ENCODE measurements at places on chromosomes 11 and 22.

GRCh38 chr11:86167499-86168164 is 76.9 kb upstream of the EED start:
- H3K4me1 ChIP-seq: peaks cover 6% of the 10 kb centered on the region
- no peaks in the 10 kb centered on the region for H3K36me3 ChIP-seq
- H3K27me3 ChIP-seq: no peaks in the 10 kb centered on the region
- no peak overlapping the region for H3K4me3 ChIP-seq

DNA sequence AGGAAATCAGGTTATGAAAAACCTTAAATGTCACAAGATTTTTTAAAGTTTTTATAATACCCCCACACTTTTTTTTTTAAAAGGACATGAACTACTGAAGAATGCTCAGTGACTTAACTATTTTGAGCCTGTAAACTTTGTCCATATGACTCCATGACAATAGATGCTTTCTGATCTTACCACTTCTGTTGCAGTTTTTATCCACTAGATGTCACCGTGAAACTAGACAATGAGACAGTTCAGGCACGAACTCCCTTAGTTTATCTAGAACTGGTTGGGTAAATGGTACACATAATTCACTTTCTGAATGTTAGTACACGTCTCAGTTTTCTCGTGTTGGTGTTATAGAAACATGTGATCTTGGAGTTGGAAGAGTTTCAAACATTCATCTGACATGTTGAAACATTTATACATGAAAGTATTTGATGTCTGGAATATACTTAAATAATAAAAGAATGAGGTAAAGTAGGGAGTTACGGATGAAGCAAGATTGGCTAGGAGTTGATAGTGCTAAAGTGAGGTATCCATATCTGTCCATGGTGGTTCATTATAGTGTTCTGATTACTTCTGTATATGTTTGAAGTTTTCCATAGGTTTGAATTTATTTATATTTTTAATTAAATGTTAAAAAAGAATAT is 8.1 kb downstream of the CCDC15 start:
- H3K36me3 ChIP-seq: no peaks in the 10 kb centered on the region
- DNase-seq: peak; percentile 86
- no peak overlapping the region for H3K27ac ChIP-seq
- no peaks in the 10 kb centered on the region for H3K4me1 ChIP-seq
- H3K4me3 ChIP-seq: no peak overlapping the region

DNA sequence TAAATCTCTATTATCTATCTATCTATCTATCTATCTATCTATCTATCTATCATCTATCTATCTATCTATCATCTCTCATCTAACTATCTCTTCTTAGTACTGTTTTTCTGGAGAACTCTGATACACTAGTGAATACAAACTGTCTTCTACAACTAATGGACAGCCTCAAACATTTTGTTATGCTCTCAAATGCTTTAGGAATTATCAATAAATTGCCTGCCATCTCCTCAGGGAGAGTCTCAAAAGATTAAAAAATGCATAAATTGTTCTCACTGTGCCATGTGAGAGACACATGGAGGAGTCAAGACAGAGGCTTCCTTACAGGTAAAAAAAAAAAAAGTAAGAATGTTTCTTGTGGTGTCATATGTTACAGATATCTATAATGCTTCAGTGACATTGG is at the start of gene OR8K3:
TSS of gene OR8K3 (plus strand) at position 301 of the 400 bp plus-strand sequence. CDS start 3,163 bp downstream, outside the sequence.
- no peaks in the 10 kb centered on the region for H3K36me3 ChIP-seq
- no peak for DNase-seq
- no peaks in the 10 kb centered on the region for H3K27me3 ChIP-seq
- no peak within 1 kb of the TSS for H3K4me3 ChIP-seq
- no peaks in the 10 kb centered on the region for H3K4me1 ChIP-seq

GRCh38 chr11:111502611-111503010 is 9.6 kb downstream of the BTG4 start:
- H3K4me3 ChIP-seq: no peak overlapping the region
- H3K4me1 ChIP-seq: no peaks in the 10 kb centered on the region
- H3K36me3 ChIP-seq: no peaks in the 10 kb centered on the region

- no peaks in the 10 kb centered on the region for H3K27me3 ChIP-seq
- H3K36me3 ChIP-seq: no peaks in the 10 kb centered on the region
- H3K4me1 ChIP-seq: no peaks in the 10 kb centered on the region
- no peak overlapping the region for H3K27ac ChIP-seq
- DNase-seq: no peak
- H3K4me3 ChIP-seq: no peak overlapping the region
Observed at GRCh38 chr11:68792400-68792966, 41.2 kb upstream of the TESMIN start.

GRCh38 chr11:35141071-35141470 is 2.1 kb downstream of the CD44 start:
- H3K4me1 ChIP-seq: peaks cover 30% of the 10 kb centered on the region
- no peak for DNase-seq
- no peaks in the 10 kb centered on the region for H3K36me3 ChIP-seq
- peaks cover 14% of the 10 kb centered on the region for H3K27me3 ChIP-seq

DNA sequence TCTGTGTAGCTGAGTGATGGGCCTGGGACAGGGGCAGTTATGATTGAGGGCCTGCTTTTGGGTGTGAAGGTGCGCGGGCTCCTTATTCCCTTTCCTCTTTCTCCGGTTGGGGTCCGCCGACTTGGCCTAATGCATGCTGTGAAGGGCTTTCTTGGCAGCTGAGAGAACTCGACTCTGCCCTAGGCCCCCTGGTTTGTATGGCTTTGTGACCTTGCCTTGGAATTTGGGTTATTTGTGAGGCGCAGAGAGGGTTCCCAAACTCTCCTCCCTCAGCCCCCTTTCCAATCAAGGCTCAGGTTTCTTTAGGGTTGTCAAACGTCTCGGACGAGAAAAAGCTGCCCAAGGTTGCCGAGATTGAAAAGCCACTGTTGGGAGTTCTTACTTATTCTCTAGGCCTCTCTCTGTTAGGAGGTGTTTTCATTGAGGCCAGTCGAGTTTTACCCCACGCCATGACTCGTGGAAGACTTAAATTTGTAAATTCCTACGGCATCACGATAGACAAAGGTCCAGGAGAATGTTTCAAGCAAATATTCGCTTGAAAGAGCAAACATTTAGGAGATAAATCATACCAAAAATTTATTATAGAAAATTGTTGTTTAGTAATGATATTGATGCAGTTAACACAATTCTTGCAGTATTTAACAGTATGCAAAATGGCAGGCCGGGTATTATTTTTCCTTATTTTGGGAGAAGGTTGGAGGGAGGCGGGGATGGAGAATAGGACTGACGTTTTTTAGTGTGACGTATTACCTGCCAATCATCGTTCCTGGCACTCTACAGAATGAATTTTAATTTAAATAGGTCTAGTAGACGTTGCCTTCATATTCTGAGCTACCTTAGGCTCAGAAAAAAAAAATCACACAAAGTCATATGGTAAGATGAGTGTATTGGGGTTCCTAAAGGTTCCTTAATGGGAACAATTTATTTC is 689 bp downstream of the PDHX start:
- peak overlapping the region; percentile 89 for H3K4me3 ChIP-seq
- H3K4me1 ChIP-seq: peaks cover 15% of the 10 kb centered on the region
- no peaks in the 10 kb centered on the region for H3K36me3 ChIP-seq
- peak; percentile 28 for DNase-seq

GRCh38 chr11:44570411-44571155 is 5.1 kb downstream of the CD82 start:
- H3K27me3 ChIP-seq: no peaks in the 10 kb centered on the region
- H3K4me3 ChIP-seq: no peak overlapping the region
- H3K27ac ChIP-seq: peak overlapping the region; percentile 98

GRCh38 chr22:44581096-44581435 is 83.0 kb upstream of the RTL6 start:
- no peaks in the 10 kb centered on the region for H3K4me1 ChIP-seq
- no peaks in the 10 kb centered on the region for H3K36me3 ChIP-seq
- H3K27ac ChIP-seq: no peak overlapping the region
- H3K4me3 ChIP-seq: no peak overlapping the region

- no peaks in the 10 kb centered on the region for H3K4me1 ChIP-seq
- no peaks in the 10 kb centered on the region for H3K36me3 ChIP-seq
- H3K27ac ChIP-seq: no peak overlapping the region
- DNase-seq: no peak
- no peaks in the 10 kb centered on the region for H3K27me3 ChIP-seq
Observed at GRCh38 chr11:14713496-14714244, 70.1 kb downstream of the PDE3B start.

- no peaks in the 10 kb centered on the region for H3K27me3 ChIP-seq
- no peak overlapping the region for H3K4me3 ChIP-seq
Observed at GRCh38 chr22:44360668-44361381, 48.1 kb upstream of the SHISAL1 start.

DNA sequence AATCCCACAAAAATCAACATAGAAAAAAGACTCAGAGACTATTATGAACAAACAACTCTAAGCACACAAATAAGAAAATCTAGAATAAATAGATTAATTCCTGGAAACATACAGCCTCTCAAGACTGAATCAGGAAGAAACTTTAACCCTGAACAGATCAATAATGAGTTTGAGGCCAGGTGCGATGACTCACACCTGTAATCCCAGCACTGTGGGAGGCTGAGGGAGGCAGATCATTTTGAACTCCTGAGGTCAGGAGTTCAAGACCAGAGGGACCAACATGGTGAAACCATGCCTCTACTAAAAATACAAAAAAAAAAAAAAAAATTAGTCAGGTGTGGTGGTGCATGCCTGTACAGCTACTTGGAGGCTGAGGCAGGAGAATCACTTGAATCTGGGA is 499.5 kb upstream of the LUZP2 start:
- DNase-seq: no peak
- no peak overlapping the region for H3K4me3 ChIP-seq
- no peaks in the 10 kb centered on the region for H3K36me3 ChIP-seq
- no peak overlapping the region for H3K27ac ChIP-seq
- H3K27me3 ChIP-seq: no peaks in the 10 kb centered on the region

DNA sequence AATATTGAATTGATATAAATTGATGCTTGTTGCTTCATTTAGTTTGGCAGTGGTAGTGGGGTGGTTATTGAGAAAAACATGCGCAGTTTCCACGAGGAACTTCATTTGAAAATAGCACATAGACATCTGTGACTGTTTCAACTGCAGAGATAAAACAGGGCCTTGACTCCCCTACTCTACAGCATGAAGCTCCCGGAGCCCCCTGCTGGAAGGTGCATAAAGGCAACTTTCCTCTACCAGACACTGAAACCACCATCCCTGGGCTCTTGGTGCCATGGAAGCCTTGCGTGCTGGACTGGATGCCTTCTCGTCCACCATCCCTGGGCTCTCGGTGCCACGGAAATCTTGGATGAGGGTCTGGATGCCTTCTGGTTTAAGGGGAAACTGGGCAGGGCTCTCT is 195.9 kb downstream of the CSNK2A3 start:
- H3K4me1 ChIP-seq: no peaks in the 10 kb centered on the region
- no peaks in the 10 kb centered on the region for H3K27me3 ChIP-seq
- peak; percentile 6 for DNase-seq

DNA sequence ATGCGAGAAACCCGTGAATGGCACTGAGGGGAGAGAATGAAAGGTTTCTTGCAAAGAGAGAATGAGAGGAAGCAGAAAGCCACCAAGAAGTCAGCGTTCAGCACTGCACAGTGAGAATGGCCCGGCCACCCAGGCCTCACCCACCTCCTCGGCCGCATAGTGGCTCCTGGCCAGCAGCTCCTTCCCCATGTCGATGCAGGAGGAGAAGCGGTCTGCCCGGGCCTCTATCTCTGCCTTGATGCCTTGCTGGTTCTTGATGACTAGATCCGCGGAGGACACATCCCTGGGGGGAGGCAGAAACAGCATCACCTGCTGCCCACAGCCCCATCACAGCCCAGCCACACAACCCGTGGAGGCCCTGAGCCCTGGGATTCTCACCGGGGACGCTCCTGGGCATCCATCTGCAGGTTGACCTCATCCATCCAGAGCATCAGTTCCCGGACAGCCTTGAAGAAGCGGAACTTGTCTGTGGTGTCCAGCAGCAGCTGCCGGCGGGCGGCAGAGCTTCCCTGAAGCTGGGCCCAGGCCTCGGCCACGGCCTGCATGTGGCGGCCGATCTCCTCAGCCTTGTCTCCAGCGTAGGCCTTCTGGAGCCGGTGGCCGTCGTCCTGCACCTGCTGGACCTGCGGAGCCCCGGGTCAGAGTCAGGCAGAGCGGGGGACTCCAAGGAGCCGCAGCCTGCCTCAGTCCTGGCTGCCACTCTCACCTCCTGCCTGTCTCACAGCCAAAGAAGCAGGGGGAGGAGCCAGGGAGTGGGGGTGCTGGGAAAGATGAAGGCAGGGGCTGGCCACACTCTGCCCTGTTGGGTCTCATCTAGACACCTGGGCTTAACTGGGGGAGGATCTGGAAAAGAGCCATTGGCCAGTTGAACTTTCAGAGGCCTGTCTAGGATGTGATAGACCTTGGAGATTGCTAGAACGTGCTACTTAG is 12.2 kb upstream of the RBM4B start:
- no peaks in the 10 kb centered on the region for H3K4me1 ChIP-seq
- DNase-seq: no peak

All from endothelial cell of umbilical vein (primary cell).